Stomach (tissue), 19 donors: ENCODE measurements at places on chromosomes 4 and X. TPM values are rescaled to one million over a fixed set of nuclear protein-coding genes. Genes with fewer than 3 reads are reported as not detected.

DUSP21 gene
- not detected for total RNA-seq

HSFX1 gene
- total RNA-seq = not detected

SORBS2 gene
- 102 TPM for total RNA-seq

ERCC6L gene
- total RNA-seq = 2.6 TPM

PAGE2 gene
- total RNA-seq = not detected

GRCh38 chr4:56430203-56430602 lies 5.2 kb downstream of the PPAT start:
- no peak for DNase-seq

DNA sequence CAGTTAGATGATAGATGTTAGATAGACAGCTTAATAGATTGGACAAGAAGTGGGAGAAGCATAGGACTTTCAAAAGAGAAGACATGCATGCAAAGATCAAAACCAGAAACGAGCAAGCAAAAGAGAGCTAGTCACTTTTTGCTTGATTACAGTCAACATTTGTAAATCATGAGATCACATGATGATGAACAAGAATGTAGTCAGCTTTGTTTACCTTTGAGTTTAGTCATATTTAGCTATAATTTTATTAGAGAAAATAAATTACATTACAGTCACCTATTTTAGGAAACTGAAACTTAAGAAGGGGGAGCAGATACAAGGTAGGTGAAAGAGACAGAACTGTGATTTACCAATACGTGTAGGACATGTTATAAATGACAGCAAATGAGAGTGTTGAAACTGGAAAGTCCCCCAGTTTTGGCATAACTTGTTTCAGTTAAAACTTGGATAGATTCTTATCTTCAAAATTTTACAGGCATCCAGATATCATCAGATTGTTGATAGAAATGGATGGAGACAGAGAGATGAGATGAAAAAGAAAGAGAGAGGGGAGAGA lies 1083.1 kb upstream of the PCDH10 start:
- no peak for DNase-seq

- no peak for DNase-seq
These were observed 81.7 kb upstream of the GIMD1 start for GRCh38 chr4:106450249-106450648.

DNA sequence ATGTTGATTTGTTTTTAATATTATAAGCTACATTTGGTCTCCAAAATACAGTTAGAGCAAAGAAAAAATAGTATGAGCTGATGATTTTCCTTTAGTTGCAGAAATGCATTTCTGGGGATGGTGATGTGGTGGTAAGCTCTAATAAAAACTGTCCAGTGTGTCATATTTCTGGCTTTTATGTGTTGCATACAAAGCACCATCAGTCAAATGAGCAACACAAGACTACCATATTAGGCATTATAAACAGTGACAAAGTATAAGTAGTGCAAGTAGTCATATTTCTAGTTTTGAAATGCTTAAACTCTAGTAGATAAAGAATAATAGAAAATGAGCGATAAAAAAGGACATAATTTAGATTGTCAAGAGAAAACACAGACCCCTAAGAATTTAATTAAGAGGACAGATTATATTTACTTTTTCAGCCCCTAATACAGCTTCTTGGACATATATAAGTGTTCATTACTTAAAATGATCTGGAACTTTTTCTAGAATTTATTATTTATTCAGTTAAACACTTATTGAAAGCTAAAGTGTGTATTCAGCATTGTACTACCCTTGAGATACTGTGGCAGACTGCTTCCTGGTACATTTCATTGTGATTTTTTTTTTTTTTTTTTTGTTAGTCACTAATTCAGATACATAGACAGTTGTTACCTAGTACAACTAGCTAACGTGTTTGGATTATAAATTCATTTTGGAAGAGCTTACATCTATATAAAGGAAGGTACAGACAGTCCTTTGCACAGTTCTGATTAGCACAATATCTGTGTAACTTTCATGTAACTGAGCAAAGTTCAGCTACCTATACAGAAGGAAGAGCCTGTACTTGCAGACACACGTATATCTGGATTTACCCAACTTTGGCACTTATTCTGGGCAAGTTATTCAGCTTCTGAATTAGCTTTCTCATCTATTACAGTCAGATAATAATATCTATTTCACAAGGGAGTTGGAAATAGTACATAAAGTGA lies 22.3 kb downstream of the RAP1GDS1 start:
- no peak for DNase-seq
